RPMI8226 (cell line): ENCODE measurements at places on chromosomes 2 and 18.

- DNase-seq, result no peak
Observed at GRCh38 chr2:195662138-195662537, 5.1 kb downstream of the SLC39A10 start.

GRCh38 chr2:127615511-127616166, 30.3 kb upstream of the GPR17 start:
- no peak for DNase-seq

- peak; percentile 12 for DNase-seq
Observed at GRCh38 chr2:189613077-189613636, 32.6 kb upstream of the SLC40A1 start.

DNA sequence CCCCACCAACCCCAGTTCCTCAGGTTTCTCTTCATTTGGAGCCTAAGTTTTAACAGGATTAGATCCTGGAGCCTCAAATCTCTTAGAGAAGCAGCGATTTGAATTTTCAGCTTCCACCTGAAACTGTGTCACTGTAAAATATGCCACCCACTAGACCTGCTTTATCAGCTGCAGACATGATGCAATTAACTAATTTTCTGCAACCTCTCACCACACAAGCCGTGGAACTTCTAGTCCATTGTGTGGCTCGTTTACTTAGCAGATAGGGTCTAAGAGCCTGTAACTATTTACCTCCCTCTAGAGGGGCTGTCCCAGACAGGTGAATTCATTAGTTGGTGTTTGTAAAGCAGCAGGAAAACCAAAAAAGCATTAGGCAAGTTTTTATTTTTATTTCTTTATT, 31.6 kb upstream of the FZD5 start:
- no peak for DNase-seq
